ENCODE measurements at places on chromosomes 6 and 20.

GRCh38 chr6:7866526-7866925, 44.1 kb downstream of the TXNDC5 start:
- no peak for DNase-seq

GRCh38 chr6:111573892-111574797, 31.5 kb downstream of the TRAF3IP2 start:
- DNase-seq = peak; percentile 93

DNA sequence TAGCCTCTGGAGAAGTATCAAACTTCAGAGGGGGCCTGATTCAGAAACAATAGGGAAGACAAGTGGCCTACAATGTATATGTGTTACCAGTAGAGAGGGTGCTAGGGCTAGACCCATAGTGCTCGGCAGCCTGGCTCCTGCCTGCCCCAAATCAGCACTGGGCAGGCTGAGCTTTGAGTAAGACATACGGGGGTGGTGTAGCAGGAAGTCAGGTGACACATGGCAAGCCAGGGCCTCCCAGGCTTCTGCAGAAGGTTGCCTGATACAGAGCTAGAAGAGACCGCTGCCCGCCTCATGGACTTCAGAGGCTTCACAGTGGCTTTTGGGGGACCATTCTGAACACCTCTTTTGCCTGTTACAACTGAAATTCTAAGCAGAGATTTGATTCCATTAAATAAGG, 43.4 kb downstream of the RALY start:
- no peak for DNase-seq

GRCh38 chr6:143176090-143177021, 115.7 kb downstream of the AIG1 start:
- peak; percentile 99 for DNase-seq

DNA sequence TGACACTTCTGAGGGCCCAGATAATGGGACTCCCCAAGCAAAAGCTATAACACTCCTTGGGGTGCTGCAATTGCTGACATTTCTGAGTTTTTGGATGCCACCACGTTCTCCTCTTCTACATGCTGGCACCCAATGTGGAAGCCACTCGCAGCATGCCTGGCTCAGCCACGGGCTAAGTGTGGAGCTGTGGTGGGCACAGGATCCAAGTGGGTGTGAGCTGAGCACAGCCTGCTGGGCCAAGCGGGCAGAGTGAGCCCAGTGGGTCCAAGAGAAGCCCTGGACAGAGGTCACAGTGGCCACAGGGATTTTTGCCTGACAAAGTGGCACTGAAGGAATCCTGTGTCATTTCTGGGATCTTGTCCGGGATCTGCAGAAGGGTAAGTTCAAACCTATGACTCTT, 213.2 kb downstream of the C6orf118 start:
- DNase-seq = no peak

DNA sequence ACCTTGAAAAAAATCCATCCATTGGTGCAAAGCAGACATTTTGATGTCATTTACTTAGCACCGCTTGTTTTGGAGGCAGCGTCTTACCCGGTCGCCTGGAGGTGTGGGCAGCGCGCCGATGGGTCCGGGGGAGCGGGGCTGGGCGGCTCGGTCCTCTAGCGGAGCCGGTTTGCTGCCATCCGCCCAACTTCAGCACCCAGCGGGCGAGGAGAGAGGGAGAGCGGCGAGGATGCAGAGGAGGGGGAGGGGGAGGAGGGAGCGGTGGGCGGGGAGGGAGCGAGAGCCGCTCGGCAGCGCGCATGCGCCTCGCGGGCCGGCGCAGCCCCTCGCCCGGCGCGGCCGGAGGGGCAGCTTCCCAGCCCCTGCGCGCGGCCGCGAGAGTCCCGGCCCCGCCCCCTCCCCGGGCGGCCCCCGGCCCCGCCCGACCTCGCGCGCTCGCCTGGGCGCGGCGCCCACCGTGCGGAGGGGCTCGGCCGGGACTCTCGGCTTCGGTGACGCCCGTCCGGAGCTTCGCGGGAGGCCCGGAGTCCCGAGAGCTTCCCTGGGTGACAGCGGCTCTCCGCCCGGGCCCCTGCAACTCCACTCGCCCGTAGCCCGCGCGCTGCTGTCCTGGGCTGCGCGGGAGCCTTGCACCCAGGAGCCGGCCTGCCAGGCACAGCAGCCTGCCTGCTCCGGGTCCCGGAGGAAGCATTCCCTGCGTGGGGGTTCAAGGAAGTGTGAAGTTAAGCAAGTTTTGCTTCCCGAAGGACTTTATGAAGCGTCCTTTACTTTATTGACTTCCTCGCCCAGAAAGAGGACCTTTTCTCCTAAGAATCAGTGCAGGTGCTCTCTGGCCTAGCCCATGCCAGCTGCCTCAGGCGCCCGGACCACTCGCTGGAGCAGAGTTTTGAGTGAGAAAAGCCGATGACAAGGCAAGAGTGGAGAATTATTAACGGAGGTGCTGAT, at the start of gene RGS17:
Gene RGS17, minus strand, starts transcription at position 246 of the 945 bp plus-strand sequence. CDS start 87,264 bp downstream, outside the sequence.
- DNase-seq = peak; percentile 73

- no peak for DNase-seq
These were observed 42.9 kb upstream of the UST start for GRCh38 chr6:148703900-148704299.
